ENCODE measurements at places on chromosomes 2 and 18. TPM values are rescaled to one million over a fixed set of nuclear protein-coding genes. Genes with fewer than 3 reads are reported as not detected.

The OXER1 gene
- 2.8 TPM for total RNA-seq

The MAPK4 gene
- total RNA-seq: 0.89 TPM

The HAUS1 gene
- 23.8 TPM for total RNA-seq

The FHOD3 gene
- total RNA-seq: 33.3 TPM

The ZNF521 gene
- 57.1 TPM for total RNA-seq
